Stimulated activated CD4-positive, alpha-beta T cell treated with anti-CD3 and anti-CD28 coated beads, TNF-alpha, amount 100 ng/mL, for 48 hours (primary cell): ENCODE measurements at places on chromosomes 2 and 18.

DNA sequence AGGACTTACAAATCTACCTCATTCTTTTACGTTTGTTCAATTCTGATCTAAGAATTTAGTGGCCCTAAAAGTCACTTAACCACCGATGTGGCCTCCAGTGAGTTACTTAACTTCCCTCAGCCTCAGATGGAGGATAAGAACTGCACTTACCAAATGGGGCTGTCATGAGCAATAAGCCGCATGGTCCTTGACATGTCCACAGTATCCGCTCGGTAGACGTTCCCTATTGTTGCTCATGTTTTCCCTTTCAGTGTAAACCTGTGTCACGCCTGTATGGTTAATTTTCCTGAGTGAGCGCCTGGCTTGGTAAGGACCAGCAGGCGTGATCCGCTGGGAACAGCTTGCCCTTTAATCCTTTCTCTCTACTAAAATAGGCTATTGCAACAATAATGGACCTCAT is 20.3 kb downstream of the SEC11C start:
- DNase-seq, result no peak

DNA sequence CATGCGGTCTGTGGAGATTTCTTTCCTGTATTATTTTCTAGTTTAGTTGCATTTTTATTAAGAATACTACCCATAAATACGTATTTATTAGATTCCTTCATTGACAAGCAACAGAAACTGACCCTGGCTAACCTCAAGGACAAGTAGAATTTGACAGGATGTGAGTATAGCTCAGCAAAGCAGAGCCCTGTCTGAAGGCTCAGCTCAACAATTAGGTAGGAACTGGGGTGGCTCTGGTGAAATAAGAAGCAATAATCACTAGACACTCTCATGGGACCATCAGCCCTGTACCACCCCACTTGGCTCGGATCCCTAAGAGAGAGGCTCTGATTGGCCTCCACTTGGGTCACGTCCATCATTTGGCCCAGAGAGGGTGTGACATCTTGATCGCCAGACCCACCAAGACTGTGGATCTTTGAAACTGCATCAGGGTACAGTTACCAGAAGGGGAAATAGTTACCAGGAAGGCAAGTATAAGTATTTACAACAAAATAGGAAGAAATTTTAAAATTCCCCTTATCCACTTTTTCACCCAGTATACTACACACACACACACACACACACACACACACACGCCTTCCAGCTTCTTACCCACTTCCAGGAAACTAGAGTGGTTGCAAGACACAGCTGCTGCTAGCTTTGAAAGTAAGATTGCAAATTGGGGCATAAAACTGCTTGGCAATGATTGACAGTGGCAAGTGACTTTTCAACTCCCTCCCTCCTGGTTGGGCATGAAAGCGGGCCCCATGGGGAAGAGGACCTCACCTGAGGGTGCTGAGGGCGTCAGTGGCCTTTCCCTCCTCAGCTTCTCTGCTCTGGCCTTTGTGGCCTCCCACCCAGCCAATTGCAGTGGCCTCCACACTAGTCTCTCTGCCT is 41.8 kb downstream of the KCTD18 start:
- no peak for DNase-seq

GRCh38 chr2:154293864-154294263 is 404.6 kb upstream of the KCNJ3 start:
- DNase-seq, result no peak

DNA sequence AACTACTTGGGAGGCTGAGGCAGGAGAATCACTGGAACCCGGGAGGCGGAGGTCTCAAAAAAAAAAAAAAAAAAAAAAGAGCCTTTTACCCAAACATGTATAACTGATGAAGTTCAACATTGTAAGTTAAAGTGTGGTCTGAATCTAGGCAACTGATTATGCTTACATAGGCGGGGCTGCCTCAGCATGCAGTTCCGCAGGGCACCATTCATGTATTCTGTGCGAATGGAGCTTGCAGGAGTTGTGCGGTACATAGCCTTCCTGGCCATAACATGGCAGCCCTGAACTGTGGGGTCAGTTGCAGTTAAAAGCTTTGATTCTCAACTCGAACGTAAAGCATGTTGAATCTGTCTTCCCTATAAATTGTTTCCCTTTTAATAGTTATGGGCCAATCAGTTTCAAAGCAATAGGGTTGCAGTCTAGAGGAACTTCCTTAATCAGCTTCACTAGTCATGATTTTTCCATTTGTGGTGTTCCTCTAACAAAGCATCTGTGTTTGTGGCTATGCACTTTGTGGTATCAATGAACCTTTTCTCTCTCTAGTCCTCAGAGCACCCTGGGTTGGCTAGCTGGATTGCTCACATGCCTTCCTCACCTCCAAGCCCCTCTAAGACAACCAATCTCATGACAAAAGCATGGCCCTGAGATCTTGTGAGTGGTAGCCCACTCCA is 30.6 kb upstream of the CEP68 start:
- DNase-seq, result no peak

GRCh38 chr18:37660658-37661057 is 95.1 kb upstream of the CELF4 start:
- no peak for DNase-seq
